ENCODE measurements at places on chromosomes 5 and 9.
A peak's percentile ranks its signal among the peaks of the same experiment; 100 is the strongest.

DNA sequence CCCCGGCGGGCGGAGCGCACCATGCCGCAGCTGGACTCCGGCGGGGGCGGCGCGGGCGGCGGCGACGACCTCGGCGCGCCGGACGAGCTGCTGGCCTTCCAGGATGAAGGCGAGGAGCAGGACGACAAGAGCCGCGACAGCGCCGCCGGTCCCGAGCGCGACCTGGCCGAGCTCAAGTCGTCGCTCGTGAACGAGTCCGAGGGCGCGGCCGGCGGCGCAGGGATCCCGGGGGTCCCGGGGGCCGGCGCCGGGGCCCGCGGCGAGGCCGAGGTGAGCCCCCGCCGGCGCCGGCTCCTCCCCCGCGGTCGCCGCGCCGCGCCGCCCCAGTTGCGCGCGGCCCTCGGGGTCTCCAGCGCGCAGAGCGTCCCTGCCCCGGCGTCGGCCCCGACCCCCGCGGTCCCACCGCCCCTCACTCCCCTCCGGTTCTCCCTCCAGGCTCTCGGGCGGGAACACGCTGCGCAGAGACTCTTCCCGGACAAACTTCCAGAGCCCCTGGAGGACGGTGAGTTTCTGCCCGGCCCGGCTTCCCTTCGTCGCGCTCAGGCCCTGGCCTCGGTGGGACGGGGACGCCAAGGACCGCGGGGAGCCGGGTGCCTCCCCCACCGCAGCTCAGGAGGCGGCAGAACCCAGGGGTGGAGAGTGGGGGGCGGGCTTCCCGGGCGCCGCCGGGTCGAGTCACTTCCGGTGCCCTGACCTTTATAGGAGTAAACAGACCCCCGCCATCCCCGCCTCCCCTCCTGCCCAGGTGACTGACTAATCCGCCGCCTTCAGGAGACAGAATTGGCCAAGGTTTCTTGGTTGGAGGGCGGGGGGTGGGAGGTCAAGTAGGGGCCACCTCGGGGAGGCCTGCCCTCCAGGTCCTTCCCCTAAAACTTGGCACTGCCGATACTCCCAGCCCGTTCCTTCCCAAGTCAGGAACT lies 665 bp downstream of the TCF7 start:
- no peak for DNase-seq

DNA sequence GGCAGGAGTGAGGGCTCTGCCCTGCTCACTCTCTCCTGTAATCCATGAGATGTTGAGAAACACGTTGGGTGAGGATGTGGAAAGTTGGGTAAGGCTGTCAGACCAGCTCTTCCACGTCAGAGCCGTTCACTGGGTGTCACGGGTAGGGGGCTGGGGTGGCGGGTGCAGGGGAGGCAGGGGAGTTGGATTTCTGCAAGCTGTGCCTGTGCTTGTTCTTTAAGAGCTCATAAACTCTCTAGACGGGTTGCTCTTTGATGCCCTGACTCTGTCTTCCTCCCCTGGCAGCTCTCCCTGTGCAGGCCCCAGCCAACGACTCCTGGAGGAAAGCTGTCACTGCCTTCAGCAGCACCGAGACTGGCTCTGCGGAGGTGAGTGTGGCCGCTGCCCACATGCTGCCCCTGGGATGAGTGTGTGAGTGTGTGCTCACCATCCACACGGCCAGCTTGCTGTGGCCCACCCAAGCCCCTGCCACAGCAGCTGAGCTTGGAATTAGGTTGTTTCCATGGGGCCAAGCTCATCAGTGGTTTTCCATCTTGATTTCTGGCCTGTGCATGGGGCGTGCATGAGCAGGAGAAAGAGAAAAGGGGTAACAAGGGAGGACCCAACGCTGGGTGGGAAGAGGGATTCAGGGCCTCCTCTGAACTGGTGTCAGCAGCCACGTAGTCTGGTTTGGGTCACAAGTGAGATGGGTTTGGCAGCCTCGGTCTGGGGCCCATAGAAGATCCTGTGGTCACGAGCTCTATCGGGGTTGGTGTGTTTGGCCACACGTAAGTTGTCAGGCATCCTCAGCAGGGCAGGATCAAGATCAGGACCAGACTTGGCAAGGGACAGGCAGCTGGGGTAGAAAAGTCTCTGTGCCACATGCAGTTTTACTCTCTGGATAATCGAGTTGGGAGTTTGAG lies 21.0 kb upstream of the POMT1 start:
- no peak for DNase-seq

DNA sequence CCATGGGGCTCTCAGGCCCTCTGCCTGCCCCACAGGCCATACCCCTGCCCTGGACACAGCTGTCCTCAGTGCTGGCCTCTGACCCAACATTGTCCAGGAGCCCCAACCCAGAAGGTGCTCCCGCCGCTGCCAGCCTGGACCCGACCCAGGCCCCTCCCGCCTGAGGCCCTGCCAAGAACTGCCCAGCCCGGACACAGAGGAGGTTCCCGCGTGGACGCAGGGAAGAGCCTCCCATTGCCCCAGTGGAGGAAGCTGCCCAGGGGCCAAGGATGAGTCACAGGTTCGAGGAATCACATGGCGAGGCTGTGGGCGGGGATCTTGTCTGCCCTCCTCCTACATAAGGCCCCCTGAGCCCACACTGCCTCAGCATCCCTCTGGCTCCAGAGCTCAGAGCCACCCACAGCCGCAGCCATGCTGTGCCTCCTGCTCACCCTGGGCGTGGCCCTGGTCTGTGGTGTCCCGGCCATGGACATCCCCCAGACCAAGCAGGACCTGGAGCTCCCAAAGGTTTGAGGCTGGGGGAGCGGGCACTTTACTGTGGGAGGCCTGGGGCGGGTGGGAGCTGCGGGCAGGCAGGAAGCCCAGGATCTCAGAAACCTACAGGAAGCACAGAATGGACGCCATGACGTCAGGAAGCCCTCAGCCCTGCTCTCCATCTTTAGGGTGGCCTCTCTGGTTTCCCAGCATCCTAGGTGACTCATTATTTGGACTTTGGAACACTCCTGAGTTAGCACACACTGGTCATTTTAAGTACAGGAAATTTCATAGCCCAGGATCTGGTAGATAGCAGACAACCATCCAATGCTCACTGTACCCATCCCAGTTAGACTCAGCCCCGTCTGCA lies at the start of gene PAEP:
Gene PAEP (plus strand): TSS at position 366 of the 844 bp plus-strand sequence.
- no peak for DNase-seq

DNA sequence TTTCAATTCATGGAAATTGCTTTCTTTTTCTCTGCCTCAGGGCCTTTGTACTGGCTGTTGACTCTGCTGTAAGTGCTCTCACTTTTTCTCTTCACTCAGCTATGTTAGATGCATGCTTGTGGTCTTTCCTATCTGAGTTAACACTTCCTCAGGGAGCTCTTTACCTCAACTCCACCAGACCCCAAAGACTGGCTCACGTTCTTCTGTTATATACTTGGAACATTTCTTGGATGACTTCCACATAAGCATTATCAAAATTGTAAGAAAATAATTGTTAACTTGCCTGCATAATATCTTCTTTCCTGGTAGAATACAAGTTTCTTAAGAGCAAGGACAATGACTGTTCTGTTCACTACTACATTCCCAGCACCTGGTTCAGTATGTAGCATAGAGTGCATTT lies 455.9 kb downstream of the EBF1 start:
- no peak for DNase-seq

- no peak for DNase-seq
These were observed 2.8 kb downstream of the RXRA start for GRCh38 chr9:134328841-134329575.

- DNase-seq, result peak; percentile 12
These were observed 46.0 kb downstream of the CRB2 start for GRCh38 chr9:123401879-123402513.

DNA sequence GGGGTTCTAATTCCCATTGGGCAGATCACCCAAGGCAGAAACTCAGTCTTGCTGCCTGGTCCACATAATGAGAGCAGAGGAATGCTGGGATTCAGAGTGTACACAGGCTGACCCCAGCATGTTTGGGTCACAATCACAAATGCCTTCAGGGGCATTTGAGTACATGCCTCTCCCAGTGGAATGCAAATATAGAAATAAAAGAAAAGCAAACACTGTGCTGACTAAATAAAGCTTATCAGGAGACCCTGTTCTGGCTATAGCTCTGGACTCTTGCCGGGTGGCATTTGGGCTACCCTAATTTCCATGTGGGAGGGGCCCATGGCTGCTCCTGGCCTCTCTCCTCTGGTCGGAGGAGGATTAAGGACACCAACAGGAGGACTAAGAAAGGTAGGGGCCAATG lies 121.4 kb downstream of the DOCK8 start:
- DNase-seq, result no peak

GRCh38 chr5:1725641-1726468 lies 73.8 kb downstream of the MRPL36 start:
- DNase-seq, result no peak

DNA sequence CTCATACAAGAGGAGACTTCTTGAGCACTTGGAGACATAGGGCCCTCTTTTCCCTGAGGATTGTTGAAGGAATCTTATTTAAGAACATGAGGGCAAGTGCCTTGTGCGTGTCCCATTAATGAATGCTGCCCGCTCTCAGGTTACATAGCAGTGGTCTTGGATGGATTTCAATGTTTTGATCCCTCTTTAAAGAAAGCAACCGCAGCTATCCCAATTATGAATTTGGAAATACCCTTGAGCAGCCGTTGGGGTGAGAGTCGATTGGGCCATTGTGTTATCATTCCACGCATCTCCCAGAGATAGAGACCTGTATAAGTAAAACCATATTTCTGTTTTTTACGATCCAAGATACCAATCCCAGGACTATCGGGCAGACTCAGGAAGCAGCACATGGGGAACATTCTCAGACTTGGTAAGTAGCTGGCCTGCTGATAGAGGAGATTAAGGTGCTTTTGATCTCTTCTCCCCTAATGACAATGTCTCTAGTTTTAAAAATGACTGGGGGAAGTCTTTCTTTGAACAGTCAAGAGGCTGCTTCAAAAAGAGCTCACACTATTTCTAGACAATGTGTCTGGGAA lies 145.3 kb downstream of the MACROH2A1 start:
- no peak for DNase-seq
